ENCODE measurements at places on chromosomes 3 and 15. TPM values are rescaled to one million over a fixed set of nuclear protein-coding genes. Genes with fewer than 3 reads are reported as not detected.

The C2CD4A gene
- not detected for total RNA-seq

The CIAO2A gene
- 101 TPM for total RNA-seq

- H3K27me3 ChIP-seq, result no peaks in the 10 kb centered on the region
- H3K4me3 ChIP-seq, result no peak overlapping the region
- no peak overlapping the region for H3K27ac ChIP-seq
- no peak for DNase-seq
Measured at GRCh38 chr15:39124155-39124552, 456.7 kb upstream of the THBS1 start.

DNA sequence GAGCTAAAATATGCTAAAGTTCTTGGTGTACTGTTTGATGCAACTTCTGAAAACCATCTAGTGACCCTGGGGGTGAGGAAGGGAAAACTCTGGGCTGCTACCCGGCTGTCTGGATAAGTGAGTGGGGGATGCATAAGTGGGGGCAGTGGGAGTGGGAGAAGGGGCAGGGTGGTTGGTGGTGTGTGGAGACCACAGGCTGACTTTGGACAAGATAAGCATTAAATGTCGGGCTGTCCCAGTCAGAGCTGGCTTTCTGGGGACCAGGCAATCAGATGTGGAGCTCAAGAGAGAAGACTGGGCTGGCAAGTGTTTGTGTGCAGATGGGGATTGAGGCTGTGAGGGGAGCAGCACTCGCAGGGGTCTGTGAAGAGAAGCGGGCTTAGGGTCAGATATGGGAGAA is 11.0 kb upstream of the XIRP1 start:
- H3K27ac ChIP-seq, result no peak overlapping the region
- no peak for DNase-seq
- peaks cover 3% of the 10 kb centered on the region for H3K4me1 ChIP-seq
- 0 out of 2 replicates have a peak, but pooled peaks cover 1% of the 10 kb centered on the region for H3K27me3 ChIP-seq
- H3K4me3 ChIP-seq, result no peak overlapping the region
- no peaks in the 10 kb centered on the region for H3K36me3 ChIP-seq

DNA sequence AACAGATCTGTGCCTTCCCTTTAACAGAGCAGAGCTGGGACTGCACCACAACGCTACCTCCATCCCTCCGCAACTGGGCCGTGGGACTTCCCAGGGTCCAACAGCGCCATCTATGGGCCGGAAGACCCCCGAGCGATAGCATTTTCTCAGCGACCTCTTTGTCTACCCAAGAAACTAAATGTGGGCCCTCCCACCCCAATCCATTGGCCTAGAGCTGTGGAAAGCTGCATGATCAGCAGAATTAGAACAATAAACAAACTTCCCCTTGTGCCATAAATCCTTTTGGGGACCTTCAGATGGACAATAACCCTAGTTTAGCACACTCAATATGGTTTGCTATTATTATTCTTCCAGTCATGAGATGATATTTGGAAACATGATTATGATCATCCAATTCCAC is 74.8 kb upstream of the NTRK3 start:
- no peak overlapping the region for H3K4me3 ChIP-seq
- 0 out of 2 replicates have a peak, but pooled peaks cover 2% of the 10 kb centered on the region for H3K27me3 ChIP-seq
- no peaks in the 10 kb centered on the region for H3K36me3 ChIP-seq
- no peaks in the 10 kb centered on the region for H3K4me1 ChIP-seq
- no peak for DNase-seq
- no peak overlapping the region for H3K27ac ChIP-seq

- H3K4me3 ChIP-seq, result no peak overlapping the region
- no peak for DNase-seq
- H3K27me3 ChIP-seq, result no peaks in the 10 kb centered on the region
Measured at GRCh38 chr15:99121207-99121606, 16.3 kb downstream of the SYNM start.

GRCh38 chr3:124133366-124133940 is 141.5 kb upstream of the ROPN1 start:
- DNase-seq, result no peak
- no peaks in the 10 kb centered on the region for H3K36me3 ChIP-seq
- no peaks in the 10 kb centered on the region for H3K4me1 ChIP-seq
- H3K4me3 ChIP-seq, result no peak overlapping the region
- H3K27ac ChIP-seq, result no peak overlapping the region
- H3K27me3 ChIP-seq, result no peaks in the 10 kb centered on the region
